ENCODE measurements at places on chromosomes 4 and X.

DNA sequence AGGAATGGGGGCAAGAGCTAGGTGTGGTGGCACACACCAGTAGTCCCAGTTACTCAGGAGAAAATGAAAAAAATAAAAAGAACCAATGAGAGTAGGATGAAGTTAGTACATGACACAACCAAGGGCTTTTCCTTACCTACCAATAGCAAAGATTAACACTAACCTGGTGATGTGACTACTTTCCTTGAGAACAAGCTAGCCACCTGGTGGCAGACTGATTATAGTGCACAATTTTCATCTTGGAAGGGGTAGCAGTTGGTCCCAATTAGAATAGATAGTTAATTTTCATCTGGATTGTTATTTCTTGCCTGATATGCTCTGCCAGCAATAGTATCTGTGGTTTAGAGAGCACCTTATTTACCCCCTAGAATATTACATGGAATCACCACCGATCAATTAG, 1216.8 kb upstream of the PABPC4L start:
- no peak for DNase-seq

GRCh38 chr4:83830138-83830888, 294.4 kb downstream of the GPAT3 start:
- no peak for DNase-seq

GRCh38 chr4:6941796-6942195, 32.2 kb downstream of the TBC1D14 start:
- no peak for DNase-seq

DNA sequence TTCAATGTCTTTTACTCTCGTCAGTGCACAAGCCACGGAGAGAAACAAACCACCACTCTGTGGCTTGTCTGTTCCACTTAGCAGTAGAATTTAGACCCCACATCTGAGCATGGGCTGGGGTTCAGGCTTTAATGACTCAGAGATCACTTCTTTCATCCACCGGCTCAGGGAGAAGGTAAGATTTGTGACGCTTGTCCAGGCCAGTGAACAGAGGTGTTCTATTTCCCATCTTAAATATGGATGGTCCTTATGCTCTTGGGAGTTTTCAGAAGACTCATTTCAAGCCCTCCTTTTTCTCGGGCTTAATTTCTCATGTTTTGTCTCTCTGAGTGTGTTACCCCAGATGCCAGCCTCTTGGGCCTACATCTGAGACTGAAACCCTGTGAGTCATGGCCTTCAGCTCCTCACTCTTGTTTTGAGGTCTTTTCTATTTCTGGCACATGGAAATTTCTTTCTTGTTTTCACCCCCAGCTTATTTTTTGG, 127.4 kb upstream of the SFRP2 start:
- no peak for DNase-seq

DNA sequence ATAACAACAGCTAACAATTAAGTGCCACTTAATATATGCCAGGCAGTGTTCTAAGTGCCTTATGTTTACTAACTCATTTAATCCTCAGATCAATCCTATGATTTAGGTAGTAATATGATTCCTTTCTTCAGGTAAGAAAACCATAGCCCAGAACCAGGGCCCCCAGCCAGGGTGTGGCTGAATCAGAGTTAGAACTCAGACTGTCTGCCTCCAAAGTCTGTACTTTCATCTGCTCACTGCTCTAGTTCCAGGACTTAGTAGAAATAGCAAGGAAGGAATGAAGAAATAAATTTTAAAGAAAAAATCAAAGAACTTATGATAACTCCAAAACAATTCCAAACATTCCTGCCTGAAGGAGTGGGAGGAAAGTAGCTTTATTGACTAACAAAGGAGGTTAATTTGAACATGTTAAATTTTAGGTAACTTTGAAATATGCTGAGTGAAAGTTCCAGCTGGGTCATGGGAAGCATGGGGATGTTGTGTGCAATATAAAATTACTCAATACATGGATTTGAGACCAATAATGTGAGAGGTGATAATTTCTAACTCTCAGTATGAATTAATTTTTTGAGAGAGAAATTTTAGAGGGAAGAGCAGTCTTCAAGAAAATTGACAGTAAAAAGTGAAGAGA, 8.8 kb upstream of the ADH1C start:
- DNase-seq, result no peak

- no peak for DNase-seq
Measured at GRCh38 chr4:10684631-10685030, at the start of gene CLNK. Gene CLNK, minus strand, starts transcription at chr4:10684768. Its CDS starts 16,899 bp downstream, at chr4:10667869.

- DNase-seq, result no peak
Measured at GRCh38 chr4:57157596-57158137, 47.5 kb upstream of the IGFBP7 start.

- DNase-seq, result no peak
Measured at GRCh38 chrX:103913356-103914020, 48.9 kb upstream of the TMSB15B start.

DNA sequence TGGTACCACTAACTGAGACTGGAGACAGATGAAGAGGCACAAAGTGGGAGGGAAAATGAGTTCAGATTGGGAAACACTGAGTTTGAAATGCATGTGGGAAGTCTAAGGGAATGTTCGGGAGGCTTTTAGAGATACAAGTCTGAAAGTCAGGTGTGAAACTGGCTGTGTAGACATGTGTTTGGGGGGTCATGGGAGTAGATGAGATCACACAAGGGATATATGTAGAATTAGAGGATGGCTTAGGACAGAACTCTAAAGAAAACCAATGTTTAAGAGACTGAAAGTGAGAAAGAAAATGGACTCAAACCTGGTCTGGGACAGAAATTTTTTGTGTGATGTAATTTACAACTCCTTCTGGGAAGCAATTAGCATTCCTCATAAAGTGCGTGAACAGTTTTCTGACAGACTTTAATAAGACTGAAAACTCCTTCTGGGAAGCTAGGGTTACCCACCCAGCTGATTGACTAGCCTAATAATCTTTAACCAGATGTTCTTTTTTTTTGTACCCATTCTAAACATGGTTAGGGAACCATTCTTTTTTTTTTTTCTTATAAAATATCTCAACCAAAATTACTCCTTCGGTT, 8.7 kb upstream of the JADE1 start:
- no peak for DNase-seq

GRCh38 chrX:153889123-153889522, 3.1 kb upstream of the L1CAM start:
- no peak for DNase-seq

- no peak for DNase-seq
Measured at GRCh38 chr4:172996571-172997216, 171.9 kb upstream of the GALNT7 start.

DNA sequence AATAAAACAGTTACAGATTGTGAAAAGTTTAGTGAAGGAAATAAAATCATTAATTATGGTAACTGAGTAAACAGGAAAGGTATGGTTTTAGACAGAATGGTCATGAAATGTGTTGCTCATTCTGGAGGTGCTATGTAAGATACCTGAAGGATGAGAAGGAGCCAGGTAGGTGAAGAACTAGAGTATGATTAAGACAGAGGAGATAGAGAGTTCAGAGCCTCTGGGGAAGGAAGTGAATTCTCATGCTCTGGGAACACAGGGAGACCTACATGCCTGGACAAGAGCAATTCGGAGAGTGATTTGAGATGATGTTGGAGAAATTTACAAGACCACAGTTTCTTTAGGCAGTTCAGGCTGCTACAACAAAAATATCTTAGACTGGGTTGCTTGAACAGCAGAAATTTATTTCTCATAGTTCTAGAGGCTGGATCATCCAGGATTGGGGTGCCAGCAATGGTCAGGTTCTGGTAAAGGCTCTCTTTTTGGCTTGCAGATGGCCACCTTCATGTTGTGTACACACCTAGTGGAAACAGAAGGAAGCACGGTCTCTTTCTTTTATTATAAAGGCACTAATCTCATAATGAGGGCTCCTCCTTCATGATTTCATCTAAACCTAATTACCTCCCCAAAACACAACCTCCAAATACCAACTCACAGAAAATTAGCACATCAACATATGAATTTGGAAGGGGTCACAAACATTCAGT, 1416.1 kb downstream of the PCDH7 start:
- no peak for DNase-seq

DNA sequence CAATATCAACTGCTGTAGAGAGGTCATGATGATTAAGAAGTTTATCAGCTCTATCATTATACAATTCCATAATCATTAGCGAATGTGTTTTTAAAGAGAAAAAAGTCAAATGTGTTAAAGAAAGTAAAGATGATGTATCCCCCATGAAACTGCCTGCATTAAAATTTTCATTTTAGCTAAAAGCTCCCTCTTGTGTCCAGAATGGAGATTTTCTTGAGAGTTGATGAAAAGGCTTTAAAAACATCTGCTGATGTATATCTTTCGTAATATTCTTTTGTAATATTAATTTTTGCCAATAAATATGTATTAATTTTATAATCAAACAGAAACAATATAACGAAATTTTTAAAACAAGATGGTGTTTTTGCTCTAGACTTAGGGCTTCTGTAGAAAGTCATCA, 52.1 kb upstream of the LHFPL1 start:
- no peak for DNase-seq

GRCh38 chr4:140740422-140740821, 15.8 kb downstream of the TBC1D9 start:
- no peak for DNase-seq

Data from activated CD4-positive, CD25-positive, alpha-beta regulatory T cell treated with anti-CD3 and anti-CD28 coated beads, Interleukin-2, amount 50 U/mL, for 72 hours (primary cell).